Nucleus accumbens (tissue), 56 donors: ENCODE measurements at places on chromosomes 13 and 19.

DNA sequence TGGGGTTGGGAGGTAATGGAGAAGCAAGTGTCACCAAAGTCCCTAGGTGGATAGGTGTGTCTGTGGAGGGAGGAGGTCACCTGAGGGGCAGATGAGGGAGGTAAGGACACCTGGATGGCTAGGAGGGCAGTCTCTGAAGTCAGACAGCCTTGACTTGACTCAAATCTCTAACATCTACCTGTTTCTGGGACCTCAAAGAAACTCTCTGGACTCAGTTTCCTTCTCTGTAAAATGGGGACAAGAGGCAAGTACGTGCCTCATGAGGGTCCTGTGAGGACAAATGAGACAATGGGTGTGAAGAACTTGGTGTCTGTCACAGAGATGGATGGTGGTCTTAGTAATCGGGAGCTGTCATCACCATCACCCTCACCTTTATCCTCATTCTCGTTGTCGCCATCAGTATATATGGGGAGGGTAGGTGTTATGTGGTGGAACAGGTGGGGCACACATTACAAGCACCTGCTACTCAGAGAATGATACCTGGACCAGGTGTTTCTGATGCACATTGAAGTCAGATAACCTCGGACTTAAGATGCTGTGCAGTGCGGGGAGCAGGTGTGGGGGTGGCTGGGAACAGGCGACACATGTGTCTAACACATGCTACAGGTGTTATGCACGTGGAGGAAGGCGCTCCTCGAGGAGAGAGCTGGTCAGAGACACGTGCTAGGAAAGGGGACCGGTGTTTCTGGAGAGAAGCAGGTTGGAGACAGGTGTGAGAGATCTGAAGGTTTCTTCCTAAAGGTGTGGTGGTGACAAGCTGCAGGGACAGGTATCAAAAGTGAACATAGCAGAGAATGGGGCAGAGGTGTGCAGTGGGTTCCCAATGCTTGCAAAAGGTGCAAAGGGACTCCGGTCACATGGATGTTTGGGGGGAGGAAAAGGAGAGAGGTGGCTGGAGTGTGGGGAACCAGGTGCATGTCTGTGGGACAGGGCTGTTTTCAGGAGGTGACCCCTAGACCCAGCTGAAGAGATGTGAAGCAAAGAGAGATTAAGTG is 3.8 kb downstream of the ERFL start:
- no peak for DNase-seq

GRCh38 chr19:11256189-11256588 is 6.1 kb downstream of the DOCK6 start:
- DNase-seq: no peak

GRCh38 chr19:8046569-8047165 is 5.9 kb upstream of the CCL25 start:
- DNase-seq: no peak

DNA sequence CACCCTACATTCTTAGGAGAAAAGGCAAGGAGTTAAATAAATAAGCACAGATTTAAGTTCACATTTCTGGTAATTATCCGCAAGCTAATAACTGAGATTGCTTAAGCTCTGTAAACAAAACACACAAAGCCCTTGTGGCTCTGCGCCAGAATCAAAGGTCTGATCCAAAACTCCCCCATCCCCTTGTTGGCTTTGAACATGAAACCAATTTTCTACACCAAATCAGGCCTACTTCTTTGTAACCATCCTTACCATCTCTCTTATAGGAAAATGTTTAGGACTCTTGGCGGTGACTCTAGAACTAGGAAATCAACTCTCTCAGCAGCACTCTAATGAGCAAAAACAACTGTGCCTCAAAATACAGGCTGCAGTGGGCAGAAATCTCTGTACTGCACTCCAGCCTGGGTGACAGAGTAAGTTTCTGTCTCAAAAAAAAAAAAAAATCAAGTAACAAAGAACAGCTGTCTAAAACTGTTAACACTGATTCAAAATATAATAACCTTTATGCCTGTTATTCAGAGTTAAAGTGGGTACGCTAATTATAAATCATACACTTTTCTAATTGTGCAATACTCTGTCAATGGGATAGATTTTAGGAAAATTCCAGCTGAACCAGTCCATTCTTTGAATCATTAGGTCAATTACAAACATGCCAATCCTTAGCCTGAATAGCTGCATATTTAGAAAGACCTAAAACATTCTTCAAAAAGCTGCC is 25.8 kb downstream of the ABCC4 start:
- no peak for DNase-seq

DNA sequence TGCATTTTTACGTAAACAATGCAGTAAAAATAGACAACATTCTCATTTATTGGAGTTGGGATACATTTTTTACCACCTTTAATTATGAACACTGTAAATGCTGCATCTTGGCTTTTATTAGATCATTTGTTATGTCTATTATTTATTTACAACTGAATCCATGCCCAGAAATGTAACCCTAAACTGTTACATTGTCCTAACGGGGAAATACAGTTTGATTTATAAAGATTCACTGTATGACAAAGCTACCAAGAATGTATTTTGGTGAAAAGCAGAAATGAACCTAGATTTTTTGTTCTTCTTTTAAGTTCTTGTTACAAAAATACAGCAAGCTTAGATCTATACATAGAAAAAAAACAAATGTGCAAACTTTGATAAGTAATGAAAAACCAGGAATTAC is 1.1 kb downstream of the METTL21C start:
- DNase-seq: no peak

- peak; percentile 14 for DNase-seq
These were observed 32.8 kb downstream of the TMEM161A start for GRCh38 chr19:19105365-19106055.

DNA sequence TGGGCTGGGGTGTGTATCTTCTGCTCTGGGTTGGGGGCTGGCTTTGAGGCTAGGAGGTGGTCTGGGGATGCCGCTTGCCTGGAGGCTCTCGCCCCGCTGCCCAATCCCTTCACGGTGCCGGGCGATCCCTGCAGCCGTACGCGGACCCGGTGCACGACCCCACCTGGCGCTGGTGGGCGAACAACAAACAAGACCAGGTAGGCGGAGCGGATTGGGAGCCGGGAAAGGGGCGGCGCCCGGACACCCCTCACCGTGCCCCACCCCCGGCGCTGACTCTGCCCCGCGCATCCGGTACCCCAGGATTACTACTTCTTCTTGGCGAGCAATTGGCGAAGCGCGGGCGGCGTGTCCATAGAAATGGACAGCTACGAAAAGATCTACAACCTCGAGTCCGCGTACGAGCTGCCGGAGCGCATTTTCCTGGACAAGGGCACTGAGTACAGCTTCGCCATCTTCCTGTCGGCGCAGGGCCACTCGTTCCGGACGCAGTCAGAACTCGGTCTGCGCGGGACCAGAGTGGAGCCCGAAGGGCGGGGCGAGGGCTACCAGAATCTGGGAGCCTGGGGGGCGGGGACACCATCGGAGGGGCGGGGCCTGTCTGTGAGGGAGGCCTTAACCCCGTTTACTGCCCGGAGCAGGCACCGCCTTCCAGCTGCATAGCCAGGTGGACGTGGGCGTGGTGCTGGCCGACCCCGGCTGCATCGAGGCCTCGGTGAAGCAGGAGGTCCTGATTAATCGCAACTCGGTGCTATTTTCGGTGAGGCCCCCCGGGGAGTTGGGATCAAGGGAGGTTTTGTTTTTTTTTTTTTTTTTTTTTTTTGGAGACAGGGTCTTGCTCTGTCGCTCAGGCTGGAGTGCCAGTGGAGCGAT is 12.1 kb upstream of the PSMD8 start:
- DNase-seq: no peak

DNA sequence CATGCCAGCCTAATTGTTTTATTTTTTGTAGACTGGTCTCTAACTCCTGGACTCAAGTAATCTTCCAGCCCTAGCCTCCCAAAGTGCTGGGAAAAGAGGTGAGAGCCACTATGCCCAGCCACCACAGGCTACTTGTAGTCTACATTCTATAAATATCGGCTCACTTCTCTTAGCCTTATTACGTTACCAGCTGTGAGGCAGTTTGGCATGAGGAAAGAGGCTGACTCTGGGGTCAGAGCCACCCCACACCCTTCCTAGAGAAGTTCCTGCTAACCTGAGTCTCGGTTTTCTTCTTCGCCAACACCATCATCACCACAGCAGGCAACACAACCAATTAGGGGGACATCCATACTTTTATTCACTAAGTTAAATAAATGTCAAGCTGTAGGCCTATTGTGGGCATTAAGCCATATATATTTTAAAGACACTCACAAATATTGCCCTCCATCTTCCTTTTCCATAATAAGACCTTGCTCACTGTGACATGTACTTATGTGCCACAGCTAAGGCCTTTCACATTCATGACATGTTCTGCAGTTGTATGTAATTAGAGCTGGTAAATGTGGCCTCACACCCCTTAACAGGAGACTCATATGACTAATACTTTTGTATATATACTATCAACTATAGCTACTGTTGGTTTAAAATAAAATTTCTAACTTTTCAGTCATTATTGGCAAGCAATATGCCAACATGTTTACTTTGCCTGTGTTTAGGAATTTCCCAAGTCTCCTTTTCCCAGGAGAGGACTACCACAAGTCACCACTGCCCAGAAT is 5.7 kb downstream of the SLC25A30 start:
- DNase-seq: no peak

GRCh38 chr19:42074513-42075363 is 1.2 kb upstream of the ZNF574 start:
- DNase-seq: no peak

DNA sequence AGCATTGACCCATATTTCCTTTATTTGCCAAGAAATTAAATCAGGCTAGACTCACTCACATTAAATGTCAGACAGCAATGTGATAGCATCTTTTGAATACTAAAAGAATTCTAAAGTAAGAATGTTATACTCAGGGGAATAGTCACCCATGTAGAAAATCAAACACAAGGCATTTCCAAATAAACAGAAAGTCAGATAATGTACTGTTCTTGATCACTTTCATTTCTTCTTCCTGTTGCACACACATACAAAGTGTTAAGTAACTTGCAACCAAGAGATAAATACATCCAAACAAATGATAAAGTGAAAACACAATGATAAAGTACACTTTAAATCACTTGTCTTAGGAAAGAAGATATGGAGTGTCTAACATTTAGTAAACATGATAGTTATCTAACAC is 1366.6 kb upstream of the MIR17HG start:
- DNase-seq: no peak

GRCh38 chr19:45327404-45328143 is 4.9 kb upstream of the CKM start:
- DNase-seq: no peak

DNA sequence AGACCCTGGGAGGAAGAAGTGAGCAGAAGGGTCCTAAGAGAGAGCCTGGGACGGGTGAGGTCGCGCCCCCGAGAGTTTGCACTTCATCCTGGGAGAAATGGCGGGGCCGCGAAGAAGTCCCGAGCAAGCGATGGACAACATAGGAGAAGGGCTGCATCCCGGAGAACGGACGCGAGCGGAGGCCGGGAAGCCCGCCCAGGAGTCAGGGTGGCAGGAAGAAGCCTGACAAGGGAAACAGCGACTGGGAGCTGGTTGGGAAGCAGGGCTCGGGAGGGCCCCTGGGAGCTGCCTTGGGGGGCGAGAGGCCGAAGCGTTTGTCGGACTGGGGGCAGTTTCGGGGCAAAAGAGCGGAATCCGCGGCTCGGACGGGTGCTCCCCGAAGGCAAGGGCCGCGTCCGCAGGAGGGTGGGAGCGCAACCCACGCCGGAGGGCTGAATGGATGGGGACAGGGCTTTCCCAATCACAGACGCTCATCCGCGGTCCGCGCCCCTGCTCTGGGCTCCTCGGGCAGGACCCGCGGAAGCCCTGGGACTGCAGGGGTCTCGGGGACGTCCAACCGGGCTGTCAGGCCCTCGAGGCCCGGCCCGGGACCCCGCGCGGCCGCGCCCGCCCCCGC is 469 bp downstream of the ABHD17A start:
- no peak for DNase-seq
